ENCODE measurements at places on chromosomes 4 and X.

- no peak for DNase-seq
Measured at GRCh38 chrX:132732236-132732635, 226.2 kb downstream of the HS6ST2 start.

DNA sequence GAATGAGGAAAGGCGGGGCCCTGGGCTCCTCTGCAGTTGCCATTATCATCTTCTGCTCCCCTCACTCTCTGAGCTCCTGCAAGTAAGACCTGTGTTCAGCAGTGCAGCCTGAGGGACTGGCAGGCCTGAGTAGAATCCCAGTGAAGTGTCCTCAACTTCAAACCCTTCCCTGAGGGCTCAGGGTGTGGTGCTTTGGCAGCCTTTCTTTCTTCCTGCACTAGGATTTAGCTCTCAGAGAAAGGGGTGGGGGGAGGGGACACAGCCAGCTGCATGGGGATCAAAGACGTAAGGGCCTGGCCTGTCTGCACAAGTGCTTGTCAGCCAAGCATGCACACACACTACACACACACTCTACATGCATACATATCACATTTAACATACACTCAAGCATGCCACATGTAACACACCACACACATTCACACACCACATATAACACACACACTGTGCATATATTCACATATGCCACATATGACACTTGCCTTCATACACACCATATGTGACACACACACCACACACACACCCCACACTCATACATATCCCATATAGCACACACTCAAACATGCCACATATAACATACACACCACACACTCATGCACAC, 223.4 kb upstream of the RPL34 start:
- DNase-seq, result no peak

- DNase-seq, result no peak
Measured at GRCh38 chr4:123816462-123816861, 419.9 kb downstream of the SPRY1 start.

DNA sequence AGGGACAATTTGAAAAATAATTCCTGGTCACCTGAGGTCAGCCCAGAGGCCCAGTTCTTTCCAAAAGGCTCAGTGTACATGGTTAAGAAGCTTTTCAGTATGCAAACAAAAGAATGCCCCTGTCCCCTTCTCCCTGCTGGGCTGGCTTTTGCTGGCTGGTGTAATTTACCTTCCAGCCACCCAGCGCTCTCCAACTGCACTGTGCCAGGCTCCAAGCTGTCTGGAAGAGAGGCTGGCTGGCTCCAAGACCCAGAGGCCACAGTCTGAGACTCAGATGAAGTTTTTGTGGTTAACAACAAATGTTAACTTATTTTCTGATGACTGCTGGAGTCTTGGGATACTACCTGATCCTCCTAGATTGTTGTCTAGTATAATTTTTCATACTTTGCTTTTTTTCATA, 11.9 kb upstream of the KIT start:
- no peak for DNase-seq

DNA sequence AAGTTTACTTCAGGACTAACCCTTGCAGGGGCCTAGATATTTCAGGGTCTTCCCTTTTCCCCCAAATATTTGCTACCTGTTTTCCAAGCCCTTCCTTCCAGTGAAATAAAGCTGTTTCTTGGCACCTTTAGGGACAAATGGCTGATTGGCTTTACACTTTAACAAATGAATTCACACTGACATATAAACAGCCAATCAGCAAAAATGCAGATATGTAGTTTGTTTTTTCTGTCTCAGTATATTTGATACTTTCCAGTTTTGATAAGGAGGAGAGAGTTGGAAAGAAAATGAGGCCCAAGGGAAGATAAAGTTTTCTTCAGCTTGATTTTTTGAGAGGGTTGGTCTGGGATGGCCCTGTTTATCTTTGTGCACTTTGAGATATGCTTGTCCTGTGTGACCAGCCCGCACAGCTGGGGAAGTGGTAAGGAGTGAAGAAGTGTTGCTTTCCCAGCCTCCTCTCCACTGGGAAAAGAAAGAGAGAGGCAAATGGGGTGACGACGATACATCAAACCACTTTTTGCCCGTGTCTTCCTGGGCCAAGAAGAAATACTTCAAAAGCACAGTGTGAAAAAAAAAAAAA, 67.5 kb downstream of the MGST2 start:
- DNase-seq, result no peak

DNA sequence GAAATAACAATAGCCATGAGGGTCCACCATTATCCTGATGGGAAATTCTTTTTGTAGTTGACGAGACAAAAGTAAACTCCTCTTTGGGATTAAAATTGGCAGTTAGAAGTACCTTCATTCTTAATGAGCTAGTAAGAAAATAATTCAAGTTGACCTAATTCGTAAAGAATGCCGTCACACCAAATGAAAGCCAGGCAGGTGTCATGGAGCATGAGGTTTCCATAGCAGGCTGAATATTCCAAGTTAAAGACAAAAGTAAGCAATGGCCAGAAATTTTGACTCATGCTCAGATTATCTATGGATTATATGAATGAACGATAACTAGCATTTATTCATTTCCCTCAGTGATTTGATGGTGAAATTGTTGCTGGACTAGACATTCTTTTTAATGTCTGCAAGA, 192.2 kb upstream of the FAT1 start:
- no peak for DNase-seq

- DNase-seq, result no peak
Measured at GRCh38 chrX:44935640-44936039, 62.7 kb downstream of the KDM6A start.

GRCh38 chr4:179804440-179804839, 2362.2 kb upstream of the AGA start:
- no peak for DNase-seq

DNA sequence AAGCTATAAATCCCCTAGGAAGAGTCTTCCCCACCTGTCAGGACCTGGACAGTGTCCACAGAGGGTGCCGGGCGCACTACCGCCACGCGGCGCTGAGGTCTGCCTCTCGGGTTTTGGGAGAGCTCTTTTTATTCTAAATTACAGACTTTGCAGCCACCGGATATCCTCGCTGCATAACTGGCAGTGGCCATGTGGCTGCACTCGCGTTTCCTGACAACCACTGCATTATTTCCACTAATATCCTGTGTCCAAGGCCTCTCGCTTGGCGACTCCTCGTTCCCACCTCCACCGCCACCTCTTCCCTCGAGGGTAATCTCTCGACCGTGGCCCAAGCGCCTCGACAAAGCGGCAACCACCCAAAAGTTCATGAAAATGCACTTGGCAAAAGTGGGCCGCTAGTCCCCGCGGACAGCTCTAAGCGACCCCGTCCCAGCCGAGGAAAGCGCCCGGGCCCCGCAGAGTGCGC, 512 bp upstream of the TMEM131L start:
- DNase-seq, result no peak

GRCh38 chrX:9566150-9566621, 101.3 kb downstream of the TBL1X start:
- DNase-seq, result peak; percentile 27

DNA sequence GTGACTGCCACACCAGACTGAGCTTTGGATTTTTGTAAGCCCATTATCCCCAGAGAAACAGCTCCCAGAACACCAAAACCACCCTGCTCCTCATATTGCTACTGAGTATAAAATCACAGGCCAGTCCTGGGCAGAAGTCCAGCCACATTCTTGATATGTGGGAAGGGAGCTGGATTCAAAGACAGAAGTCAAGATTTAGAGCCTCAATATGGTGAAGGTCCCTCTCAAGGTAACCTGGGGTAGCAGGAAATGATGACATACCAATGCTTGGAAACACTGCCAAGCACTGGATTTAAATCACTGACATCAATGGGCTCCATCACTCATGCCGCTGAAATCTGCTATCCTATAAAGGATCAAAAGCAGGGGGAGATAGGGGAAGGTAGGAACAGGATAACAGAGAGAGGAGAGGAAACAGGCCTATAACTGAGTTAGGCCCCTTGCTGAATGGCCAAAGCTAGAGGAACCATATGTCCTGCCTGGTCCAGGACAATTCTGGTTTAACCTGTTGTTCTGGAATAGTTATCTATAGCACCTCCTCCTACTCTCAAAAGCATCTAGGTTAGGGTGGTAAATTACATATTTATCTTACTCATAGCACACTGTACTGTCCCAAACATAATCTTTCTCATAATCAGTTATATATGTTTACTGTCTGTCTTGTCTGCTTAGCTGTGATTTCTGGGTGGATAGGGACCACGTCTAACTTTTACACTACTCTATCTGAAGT, 83.7 kb upstream of the NHS start:
- DNase-seq, result no peak

DNA sequence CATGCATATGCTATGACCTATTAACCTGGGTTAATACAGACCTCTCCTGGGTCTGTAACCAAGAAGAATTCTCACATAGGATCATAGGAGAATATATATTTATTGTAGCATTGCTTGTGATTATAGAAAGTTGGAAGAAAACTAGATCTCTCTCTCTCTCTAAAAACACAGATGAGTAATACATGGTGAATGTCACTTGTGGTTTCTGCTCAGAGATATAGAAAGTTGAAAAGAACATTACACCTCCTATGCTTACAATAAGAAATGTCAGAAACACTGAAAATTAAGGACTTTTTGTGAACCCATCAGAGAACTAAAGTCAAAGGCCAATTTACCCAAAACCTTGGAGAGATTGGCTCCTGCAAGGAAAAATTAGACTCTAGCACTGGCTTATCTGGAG, 1389.5 kb downstream of the FAM133A start:
- no peak for DNase-seq

DNA sequence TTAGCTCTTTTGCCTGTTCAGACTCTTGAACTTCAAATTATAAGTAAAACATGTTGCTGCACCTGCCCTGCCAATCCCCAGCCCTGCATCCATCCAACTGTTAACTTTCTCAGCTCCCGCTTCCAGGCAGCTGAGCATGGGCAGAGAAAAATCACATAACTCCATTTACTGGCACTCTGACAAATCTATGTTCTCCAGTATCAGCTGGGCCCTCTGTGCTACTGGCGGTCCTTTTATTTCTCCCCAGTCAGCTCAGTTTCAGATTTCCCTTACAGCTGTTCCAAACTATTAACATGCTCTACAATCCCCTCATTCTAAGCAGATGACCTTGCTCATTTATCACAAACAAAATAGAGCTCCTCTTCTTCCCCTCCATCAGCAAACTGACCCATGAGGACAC, 240.4 kb upstream of the TET2 start:
- DNase-seq, result peak; percentile 77

DNA sequence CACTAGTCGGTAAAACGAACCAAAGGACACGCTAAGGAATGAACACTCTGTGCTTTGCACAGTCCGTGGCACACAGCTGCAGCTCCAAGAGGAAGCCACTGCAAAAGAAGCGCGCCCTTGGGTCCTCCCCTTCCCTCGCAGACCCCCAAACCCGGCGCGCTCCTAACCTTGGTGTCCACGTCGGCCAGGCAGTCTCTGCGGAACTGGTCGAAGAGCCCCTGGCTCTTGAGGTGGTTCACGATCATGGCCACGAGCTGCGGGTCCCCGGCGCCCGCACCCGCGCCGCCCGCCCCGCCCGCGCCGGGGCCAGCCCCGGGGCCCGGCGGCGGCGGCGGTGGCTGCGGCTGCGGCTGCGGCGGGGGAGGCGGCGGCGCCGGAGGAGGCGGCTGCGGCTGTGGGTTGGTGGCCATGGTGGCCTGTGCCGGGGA, 333 bp downstream of the BOD1L1 start:
- DNase-seq, result no peak

GRCh38 chrX:45601052-45601451, 400.4 kb upstream of the DIPK2B start:
- no peak for DNase-seq

DNA sequence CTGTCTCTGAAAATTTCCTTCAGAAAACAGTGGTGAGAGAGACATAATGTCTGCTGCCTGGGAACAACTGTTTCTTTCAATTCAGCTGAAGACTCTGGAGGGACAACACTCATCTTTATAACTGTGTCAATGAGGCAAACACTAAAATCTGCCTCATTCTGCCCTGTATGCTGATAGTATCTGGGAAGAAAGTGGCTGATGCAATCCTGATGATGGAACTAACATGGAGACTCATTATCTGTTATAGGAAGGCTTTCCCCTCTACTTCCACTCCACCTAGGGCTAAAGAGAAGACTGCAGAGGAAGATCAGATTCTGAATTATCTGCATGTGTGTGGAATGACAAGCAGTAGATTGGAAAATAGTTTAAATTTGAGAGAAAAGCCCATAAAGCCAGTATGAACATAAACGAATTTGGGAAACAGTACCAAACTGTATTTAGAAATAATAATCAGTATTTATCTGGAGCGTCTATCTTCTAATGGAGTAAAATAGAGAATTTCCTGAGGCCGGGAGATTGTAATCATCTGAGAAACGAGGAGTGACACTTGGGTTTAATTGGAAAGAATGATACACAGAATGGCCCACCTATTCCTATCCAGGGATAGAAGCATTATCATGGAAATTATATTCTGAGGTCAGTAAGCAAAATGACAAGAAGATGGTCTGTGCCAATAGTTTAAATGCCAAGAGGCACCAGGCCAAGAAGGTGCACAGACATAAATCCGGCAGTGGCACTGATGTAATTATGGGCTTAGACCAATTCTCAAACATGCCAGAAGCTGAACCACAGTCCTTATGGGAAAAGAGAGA, 85.4 kb downstream of the SHISA3 start:
- no peak for DNase-seq

- no peak for DNase-seq
Measured at GRCh38 chr4:4549534-4549933, 7.7 kb upstream of the STX18 start.

DNA sequence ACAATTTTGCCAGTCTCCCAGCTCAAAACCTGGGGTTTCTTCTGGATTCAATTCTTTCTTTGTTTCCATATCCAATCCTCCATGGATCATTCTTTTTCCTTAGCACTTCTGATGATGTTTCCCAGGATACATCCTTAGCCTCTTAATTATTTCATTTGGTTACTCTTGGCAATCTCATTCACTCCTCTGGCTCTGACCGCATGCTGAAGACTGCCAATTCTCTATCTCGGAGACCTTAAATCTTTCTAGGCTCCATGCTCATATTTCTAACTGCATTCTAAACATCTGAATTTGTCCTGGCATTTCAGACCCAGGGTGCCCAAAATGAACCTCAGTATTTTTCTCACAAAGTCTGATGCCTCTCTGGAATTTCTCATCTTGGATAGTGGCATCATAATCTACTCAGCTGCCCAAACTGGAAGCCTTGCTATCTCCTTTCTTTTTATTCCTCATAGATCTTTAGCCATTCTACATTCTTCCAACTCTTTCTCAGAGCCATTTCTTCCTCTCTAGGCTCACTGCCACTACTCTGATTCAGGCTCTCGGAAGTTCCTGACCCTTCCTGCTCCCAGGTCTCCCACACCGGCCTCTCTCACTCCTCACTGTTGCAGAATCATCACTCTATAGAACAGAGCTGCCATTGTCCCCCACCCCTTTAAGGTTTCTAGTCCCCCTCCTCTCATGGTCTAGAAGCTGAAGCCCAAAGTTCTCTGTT, 290.2 kb downstream of the CAMK2D start:
- DNase-seq, result no peak
